ENCODE measurements at places on chromosomes 7 and 10.

- DNase-seq = no peak
Observed at GRCh38 chr7:158286210-158286609, 301.4 kb downstream of the PTPRN2 start.

DNA sequence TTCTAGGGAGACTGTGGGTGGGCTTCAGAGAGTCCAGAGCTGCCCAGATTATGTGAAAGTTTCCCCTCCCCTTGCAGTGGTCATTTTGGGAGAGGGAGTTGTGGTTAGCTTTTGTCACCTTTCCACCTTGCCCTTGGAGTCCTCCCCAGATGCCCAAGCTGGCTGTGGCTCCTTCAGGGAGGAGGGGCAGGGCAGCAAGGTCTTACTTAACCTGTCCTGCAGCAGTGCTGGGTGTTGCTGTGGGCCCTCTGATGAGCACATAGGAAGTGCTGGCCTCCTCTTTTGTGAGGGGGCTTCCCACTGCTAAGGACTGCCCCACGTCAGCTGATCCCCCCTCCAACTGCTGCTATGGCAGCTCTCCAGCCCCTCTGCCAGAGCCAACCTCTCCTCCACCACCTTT is 17.6 kb upstream of the AQP1 start:
- DNase-seq = no peak

GRCh38 chr7:113918946-113919345 is at the start of gene PPP1R3A:
Gene PPP1R3A, minus strand, starts transcription at chr7:113919009. Its CDS starts 13 bp downstream, at chr7:113918996.
- no peak for DNase-seq

- no peak for DNase-seq
Observed at GRCh38 chr10:84289521-84290200, 38.7 kb upstream of the CCSER2 start.

DNA sequence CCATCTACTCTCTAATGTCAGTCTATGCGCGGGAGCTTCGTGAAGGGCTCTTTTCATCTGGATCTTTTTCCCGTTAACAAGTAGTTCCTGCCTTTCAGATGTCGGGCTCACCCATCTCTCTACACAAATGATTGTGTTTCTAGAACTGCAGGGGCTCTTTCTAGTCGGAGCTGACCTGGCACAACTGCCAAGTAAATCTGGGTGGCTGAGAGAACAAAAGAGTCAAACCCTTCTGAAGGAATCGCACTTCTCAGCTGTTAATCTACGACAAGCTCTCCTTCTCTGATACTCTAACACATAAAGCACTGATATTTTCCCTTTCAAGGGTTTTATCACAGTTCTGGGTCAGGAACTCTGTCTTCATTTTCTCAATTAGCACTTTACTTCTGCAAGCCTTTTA is 144.7 kb downstream of the NRP1 start:
- no peak for DNase-seq

- no peak for DNase-seq
Observed at GRCh38 chr7:17588730-17589129, 290.3 kb downstream of the AHR start.

- no peak for DNase-seq
Observed at GRCh38 chr10:33137356-33138005, 179.5 kb upstream of the ITGB1 start.

GRCh38 chr10:101619983-101620382 is 31.9 kb downstream of the DPCD start:
- no peak for DNase-seq

Measured in stimulated activated CD4-positive, alpha-beta T cell treated with anti-CD3 and anti-CD28 coated beads, Interleukin-4, amount 100 ng/mL, for 1 hour (primary cell).